ENCODE measurements at places on chromosomes 12 and 14. TPM values are rescaled to one million over a fixed set of nuclear protein-coding genes. Genes with fewer than 3 reads are reported as not detected.

- DNase-seq, result no peak
Measured at GRCh38 chr12:131380965-131381705, 329.8 kb upstream of the SFSWAP start.

DNA sequence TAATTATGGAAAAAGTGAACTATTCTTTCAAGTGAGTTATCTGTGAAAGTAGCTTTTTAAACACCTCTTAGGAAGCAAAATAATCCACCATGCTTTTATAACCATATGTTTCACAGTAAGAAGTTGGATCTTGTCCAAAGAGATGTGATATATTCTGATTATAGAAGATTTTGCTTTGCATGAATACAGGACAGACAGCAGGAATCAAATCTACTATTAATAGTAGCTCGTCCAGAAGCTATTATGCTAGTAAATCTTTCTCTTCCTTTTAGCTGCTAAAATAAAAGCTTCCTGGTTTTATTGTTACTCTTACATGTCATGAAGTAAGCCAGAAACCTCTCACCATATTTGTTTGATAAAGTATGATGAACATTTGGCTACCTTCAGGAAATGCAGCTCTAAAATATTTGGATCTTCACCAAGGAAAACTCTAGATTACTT is 257.0 kb downstream of the IPO8 start:
- DNase-seq, result no peak

- no peak for DNase-seq
Measured at GRCh38 chr14:61478971-61479473, 157.6 kb downstream of the PRKCH start.

OR4E2 gene
- not detected for total RNA-seq

CLEC9A gene
- not detected for total RNA-seq
